ENCODE measurements at places on chromosomes 11 and 22.

DNA sequence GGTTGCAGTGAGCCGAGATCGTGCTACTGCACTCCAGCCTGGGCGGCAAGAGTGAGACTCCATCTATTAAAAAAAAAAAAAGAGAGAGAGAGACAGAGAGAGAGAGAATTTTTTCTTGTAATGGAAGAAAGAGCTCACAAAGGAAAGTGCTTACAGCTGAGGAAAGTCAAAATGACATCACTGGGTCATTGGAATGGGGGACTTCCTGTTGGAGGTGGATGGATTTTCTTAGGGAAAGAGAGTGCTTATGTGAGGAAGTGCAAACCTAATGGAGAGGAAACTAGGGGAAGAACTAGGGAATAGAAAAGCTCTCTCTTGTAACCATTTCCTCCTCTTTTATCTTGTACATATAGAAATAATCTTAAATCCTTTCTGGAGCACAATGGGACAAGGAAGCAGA lies 6.3 kb upstream of the PIWIL4 start:
- no peak for DNase-seq

DNA sequence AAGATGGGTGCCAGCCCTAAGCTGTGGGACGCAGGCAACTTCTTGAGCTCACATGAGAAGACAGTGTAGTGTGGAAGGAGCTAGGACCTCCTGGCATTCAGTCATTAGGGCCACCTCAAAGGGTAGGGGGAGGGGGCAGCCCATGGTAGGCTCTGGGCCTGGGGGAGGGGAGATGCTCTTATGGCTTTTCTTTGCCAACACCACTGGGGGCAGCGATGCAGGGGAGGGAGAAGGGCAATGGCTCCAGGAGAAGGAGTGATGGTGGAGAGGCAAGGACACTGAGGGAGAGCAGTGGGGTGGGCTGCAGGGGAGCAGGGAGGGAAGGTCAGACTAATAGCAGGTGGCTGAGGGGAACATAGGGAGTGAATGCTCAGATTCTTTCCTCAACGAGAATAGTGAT lies 63.3 kb upstream of the SUSD2 start:
- no peak for DNase-seq

GRCh38 chr11:45931739-45932138 lies 9.3 kb downstream of the LARGE2 start:
- no peak for DNase-seq

GRCh38 chr22:38172832-38173640 lies 8.6 kb downstream of the PLA2G6 start:
- DNase-seq, result no peak

GRCh38 chr11:5703741-5704536 lies 14.3 kb downstream of the TRIM22 start:
- no peak for DNase-seq

GRCh38 chr22:23007823-23008222 lies 62.5 kb upstream of the GNAZ start:
- no peak for DNase-seq

DNA sequence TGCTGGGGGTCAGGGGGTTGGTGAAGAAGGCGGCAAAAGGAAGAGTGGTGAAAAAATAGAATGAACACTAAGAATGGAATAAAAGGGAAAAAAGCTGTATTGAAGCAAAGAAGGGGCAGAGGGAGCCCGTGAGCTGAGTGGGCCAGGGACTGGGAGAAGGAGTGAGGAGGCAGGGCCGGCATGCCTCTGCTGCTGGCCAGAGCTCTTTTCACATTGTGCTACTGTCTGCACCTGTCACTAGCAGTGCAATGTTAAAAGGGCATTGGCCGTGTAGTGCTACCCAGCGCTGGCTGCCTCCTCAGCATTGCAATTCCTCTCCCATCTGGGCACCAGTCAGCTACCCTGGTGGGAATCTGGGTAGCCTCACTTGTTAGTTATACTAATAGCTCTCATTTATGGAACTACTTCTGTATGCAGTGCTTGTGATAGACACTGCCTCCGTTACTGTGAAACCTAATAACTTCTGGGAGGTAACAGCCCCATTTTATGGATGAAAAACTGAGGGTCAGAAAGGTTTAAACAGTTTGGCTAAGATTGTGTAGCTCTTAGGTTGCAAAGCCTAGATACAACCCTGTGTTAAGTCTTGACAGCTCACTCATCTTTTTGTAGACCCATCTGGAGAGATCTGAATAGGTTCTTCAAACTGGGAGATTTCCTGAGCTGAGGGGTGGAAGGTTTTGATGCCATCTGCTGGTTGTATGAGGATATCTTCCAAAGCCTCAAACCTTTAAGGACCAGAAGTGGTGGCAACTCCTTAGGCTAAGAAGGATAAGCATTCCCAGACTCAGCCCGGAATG lies 8.5 kb downstream of the YPEL4 start:
- no peak for DNase-seq

DNA sequence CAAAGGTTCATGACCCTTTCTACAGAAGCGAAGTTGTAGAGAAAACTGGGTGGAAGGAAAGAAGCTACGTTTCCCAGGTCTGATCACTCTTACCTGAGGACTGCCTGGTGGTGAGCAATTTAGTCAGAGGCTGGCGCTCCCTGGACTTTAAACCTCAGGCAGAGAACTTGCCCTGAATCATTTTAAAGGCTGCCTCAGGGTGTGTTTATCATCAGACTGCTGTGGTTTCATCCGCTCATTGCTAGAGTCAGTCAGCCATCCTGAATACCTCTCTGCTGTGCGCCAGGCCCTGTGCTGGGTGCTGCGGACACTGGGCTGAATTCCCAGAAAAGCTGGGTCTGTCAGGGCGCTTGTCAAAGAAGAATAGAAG lies 2.7 kb downstream of the DTX4 start:
- no peak for DNase-seq

DNA sequence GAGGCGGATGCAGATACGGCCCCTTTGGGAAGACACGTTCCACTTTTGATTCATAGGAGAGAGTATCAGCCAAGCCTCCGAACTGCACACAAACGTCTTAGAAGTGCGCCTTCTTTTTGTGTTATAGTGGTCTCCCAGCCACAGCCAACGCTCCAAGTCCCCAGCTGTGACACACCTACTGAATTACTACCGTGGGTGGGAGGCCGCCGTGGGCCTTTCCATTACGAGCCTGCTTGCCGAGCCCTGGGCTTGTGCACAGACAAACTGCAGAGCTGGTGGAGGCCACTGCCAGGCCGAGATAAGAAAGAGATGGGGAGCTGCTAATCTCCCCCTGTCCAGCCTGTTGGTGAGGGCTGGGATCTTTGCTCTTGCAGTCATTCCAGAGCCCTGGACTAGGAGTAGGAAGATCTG lies 761 bp downstream of the HMBS start:
- no peak for DNase-seq

GRCh38 chr11:64224151-64224890 lies 1.7 kb downstream of the TRPT1 start:
- no peak for DNase-seq

GRCh38 chr11:130801333-130802122 lies 114.8 kb downstream of the SNX19 start:
- no peak for DNase-seq

DNA sequence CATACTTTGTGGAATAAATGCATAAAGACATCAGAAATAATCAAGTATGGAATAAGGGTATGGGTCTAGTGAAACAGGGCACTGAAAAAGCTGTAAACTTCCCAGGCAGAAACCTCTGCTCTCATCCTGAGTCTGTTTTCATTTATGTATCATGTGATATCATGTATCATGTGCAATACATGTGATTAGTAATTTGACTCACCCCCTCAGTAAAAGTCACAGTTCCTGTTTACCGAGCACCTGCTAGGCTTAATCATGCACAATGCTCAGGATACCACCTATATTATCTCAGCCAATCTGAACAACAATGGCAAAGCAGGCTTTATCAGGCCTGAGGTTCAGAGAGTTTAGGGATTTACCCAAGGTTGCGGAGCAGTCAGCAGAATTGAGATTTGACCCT lies 250.6 kb upstream of the TENM4 start:
- no peak for DNase-seq

GRCh38 chr11:60869451-60869825 lies 2.1 kb downstream of the ZP1 start:
- DNase-seq, result no peak

DNA sequence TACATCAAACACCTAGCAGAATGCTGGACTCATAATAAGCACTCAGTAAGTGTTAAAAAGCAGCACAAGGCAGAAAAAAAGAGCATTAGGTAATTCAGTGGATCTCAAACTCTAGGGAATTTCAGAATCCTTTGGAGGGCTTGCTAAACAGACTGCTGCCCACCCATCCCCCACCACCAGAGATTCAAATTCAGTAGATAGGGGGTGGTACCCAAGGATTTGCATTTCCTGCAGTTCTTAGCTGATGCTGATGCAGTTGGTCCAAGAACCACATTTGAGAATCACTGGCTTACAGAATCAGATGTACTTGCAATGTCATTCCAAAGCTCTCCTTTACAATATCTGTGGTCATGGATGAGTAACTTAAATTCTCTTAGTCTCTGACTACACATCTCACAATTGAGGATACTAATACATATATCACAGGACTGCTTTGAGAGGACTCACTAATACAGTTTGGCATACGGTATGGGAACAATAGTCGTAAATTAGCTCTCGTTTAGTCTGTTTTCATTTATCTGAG lies 664.5 kb downstream of the KCNA4 start:
- no peak for DNase-seq

GRCh38 chr11:105344938-105345337 lies 205.4 kb upstream of the CARD18 start:
- no peak for DNase-seq

Data from GM12878 (cell line).